ENCODE measurements at places on chromosomes 11 and 22.

- DNase-seq: no peak
These were observed 534 bp downstream of the RBFOX2 start for GRCh38 chr22:36027935-36028645.

DNA sequence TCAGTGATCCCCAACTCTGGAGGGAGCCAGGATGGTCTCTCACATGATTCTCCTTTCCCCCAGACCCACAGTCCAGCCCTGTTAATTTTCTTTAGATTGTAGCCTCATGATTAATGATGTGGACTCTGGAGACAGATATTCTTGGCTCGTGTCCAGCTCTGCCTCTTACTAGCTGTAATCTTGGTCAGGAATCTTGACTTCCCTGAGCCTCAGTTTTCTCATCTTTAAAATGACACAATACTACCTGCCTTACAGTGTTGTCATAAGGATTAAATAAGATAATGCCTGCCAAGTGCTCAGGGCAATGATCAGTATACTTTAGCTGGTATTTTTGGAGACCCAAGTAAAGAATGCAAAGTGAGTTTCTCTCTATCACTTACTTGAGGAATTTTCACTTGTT lies 60.0 kb downstream of the SPECC1L start:
- DNase-seq: peak; percentile 37

DNA sequence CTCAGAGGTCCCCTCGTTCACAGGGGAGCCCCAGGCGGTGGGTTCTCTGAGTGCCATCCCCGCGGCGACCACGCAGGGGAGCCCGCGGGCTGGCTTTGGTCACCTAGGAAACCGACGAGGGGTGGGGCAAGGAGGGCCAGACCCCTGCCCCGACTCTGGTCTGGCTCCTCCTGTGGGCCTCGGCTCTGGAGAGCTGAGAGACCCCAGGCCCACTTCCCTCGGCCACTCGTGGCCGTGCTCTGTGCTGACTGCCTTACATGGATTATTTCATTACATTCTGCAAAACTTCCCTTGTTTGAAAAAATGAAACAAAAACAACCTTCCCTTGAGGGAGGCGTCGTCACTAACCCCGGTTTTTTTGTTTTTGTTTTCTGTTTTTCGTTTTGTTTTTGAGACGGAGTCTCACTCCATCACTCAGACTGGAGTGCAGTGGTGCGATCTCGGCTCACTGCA lies 15.1 kb upstream of the CYTH4 start:
- peak; percentile 41 for DNase-seq

DNA sequence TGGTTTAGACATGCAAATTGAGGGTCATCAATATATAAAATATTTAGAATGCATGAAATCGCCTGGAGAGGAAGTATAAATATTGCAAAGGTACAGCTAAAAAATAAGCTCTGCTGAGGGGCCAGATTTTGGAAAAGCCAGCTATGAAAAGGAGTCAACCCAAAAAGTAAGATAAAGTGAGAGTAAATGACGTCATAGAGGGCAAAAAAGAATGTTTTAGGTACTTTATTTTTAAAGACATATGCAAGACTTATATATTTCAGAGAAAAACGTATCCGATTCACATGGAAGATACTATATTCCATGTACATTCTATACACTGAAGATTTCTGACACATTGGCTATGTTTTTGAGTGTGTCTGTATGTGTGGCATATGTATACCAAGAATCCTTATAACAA lies 13.6 kb downstream of the GRM5 start:
- DNase-seq: no peak

DNA sequence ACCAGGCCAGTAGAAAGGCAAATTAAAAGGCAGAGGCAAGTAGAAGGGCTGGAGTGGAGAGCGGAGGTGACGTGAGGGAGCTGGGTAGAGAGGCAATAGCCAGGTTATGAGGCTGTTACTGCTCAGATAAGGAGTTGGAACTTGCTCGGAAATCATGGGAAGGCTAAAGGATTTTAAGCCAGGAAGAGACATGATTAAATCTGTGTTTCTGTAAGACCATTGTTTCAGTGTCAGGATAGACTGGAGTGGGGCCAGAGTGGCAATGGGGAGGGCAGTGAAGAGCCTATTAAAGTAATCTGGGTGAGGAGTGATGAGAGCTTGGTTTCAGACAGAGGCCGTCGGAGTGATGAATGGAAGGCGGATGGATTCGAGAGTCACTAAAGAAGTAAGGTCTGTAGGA lies 39.0 kb downstream of the GRAMD1B start:
- no peak for DNase-seq

GRCh38 chr22:34972191-34972897 lies 93.6 kb upstream of the ISX start:
- DNase-seq: peak; percentile 15

- DNase-seq: no peak
These were observed 442.9 kb downstream of the INSC start for GRCh38 chr11:15557457-15558230.

DNA sequence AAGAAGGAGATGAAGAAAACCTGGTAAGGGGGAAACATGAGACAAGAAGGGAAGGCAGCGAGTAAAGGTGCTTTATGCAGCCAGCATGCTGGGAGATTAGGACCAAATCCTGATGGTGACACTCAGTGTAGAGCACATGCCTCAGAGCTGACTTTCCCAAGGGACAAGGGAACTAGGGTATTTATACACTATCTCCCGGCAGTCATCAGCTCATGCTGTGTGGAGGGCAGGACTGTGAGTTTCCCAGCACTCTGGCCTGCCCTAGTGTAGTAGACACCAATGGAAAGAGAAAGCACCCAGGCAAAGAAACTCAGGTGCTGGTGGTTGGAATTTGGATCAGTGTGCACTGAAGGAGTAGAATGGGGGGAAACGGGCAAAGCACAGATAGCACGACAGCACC lies 128.3 kb upstream of the CSNK2A3 start:
- DNase-seq: peak; percentile 8

Measured in EH (cell line).